H1 (cell line): ENCODE measurements at places on chromosomes 7 and 10. TPM values are rescaled to one million over a fixed set of nuclear protein-coding genes. Genes with fewer than 3 reads are reported as not detected.

GRCh38 chr10:17659365-17659764, 15.4 kb downstream of the STAM start:
- DNase-seq: no peak
- H3K4me3 ChIP-seq: no peak overlapping the region
- H3K4me1 ChIP-seq: no peaks in the 10 kb centered on the region
- H3K27ac ChIP-seq: no peak overlapping the region
- no peaks in the 10 kb centered on the region for H3K27me3 ChIP-seq

DNA sequence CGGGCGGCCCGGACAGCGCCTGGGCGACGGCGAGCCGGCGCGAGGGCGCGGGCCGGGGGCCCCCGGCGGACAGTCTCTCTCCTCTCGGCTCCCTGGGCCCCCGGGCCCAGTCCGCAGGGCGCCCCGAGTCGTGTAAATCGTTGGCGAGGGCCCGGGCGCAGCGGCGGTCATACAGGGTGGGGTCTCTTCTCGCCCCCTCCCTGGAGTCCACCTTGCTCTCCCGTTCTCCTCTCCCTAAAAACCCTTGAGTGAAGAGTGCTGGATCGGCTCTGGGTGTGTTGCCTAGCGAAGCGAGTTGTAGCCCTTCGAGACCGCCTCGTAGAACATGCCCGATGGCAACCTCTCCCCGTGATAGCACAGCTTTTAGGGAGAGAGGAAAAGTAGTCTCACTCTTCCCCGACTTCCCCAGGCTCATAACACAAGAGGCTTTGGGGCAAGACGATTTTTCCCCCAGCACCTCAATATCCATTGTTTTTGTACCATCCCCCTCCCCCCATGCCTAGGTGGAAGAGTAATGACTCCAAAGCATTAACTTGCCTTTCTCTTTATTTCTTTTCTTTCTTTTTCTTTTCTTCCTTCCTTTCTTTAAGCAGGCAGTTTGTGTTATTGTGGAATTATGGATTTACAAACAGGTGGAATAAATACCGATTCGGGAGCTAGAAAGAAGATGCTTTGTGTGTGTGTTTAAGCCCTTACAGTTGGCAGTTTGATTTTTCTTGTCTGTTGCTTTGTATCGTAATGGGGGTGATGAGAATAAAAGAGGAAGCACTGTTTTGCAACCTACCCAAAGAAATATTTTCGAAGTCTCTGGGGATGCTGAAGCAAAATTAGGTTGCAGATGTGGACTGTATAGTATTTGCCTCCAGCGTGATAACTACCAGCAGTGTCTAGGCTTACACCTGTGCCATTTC, 822 bp downstream of the SHOC2 start:
- 0 out of 2 replicates have a peak overlapping the region, but pooled peaks have one; percentile 61 for H3K27ac ChIP-seq
- H3K4me1 ChIP-seq: no peaks in the 10 kb centered on the region; the same call in 1 of the 2 replicates
- peak overlapping the region; percentile 85 for H3K4me3 ChIP-seq
- no peaks in the 10 kb centered on the region for H3K27me3 ChIP-seq
- H3K36me3 ChIP-seq: no peaks in the 10 kb centered on the region
- no peak for DNase-seq

GRCh38 chr10:30553626-30554439, 75.7 kb downstream of the LYZL2 start:
- no peaks in the 10 kb centered on the region for H3K27me3 ChIP-seq
- peak; percentile 55 for DNase-seq
- H3K36me3 ChIP-seq: no peaks in the 10 kb centered on the region
- H3K4me3 ChIP-seq: no peak overlapping the region
- peak overlapping the region; percentile 89 for H3K27ac ChIP-seq

- no peaks in the 10 kb centered on the region for H3K36me3 ChIP-seq
- no peaks in the 10 kb centered on the region for H3K27me3 ChIP-seq
- H3K4me1 ChIP-seq: peaks cover 2% of the 10 kb centered on the region; the same call in 1 of the 2 replicates
- no peak overlapping the region for H3K4me3 ChIP-seq
- H3K27ac ChIP-seq: no peak overlapping the region
- DNase-seq: no peak
Measured at GRCh38 chr10:132281915-132282666, 25.7 kb downstream of the STK32C start.

- H3K27ac ChIP-seq: no peak overlapping the region
- no peak overlapping the region for H3K4me3 ChIP-seq
- H3K27me3 ChIP-seq: peaks cover 20% of the 10 kb centered on the region
- H3K4me1 ChIP-seq: peaks cover 17% of the 10 kb centered on the region
- no peak for DNase-seq
- H3K36me3 ChIP-seq: no peaks in the 10 kb centered on the region
Measured at GRCh38 chr10:48603421-48604038, 1.3 kb downstream of the ARHGAP22 start.

GRCh38 chr7:96747418-96747940, 37.8 kb upstream of the SEM1 start:
- no peak for DNase-seq
- H3K27ac ChIP-seq: no peak overlapping the region
- H3K4me3 ChIP-seq: no peak overlapping the region
- no peaks in the 10 kb centered on the region for H3K36me3 ChIP-seq

- no peaks in the 10 kb centered on the region for H3K27me3 ChIP-seq
- H3K36me3 ChIP-seq: no peaks in the 10 kb centered on the region
- no peak overlapping the region for H3K4me3 ChIP-seq
- H3K27ac ChIP-seq: no peak overlapping the region
Measured at GRCh38 chr10:130396044-130396443, 259.9 kb downstream of the GLRX3 start.

DNA sequence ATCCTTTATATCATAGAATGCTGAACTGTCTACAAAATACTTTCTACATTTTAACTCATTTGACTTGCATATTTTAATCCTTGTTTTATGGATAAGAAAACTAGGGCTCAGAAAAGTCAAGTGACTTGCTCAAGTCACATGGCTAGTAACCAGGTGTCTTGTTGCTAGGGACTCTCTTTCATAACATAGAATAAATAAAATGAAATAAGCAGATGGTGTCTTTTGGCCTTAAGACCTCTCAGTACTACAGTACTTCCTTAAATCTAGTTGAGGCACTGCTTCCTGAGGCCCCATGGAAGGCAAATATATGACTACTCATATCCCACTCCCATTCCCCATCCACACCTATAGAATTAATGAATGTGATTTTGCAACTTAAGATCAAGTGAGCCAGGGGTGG, 87.9 kb downstream of the CDK6 start:
- no peak overlapping the region for H3K4me3 ChIP-seq
- DNase-seq: no peak
- no peaks in the 10 kb centered on the region for H3K27me3 ChIP-seq
- H3K4me1 ChIP-seq: no peaks in the 10 kb centered on the region; the same call in 1 of the 2 replicates
- H3K36me3 ChIP-seq: no peaks in the 10 kb centered on the region

GRCh38 chr10:132946-133898, 2.0 kb upstream of the ZMYND11 start:
- H3K4me3 ChIP-seq: peak overlapping the region; percentile 75
- H3K27me3 ChIP-seq: peaks cover 11% of the 10 kb centered on the region
- H3K4me1 ChIP-seq: no peaks in the 10 kb centered on the region
- H3K27ac ChIP-seq: no peak overlapping the region

- no peaks in the 10 kb centered on the region for H3K27me3 ChIP-seq
- no peak for DNase-seq
- no peak overlapping the region for H3K4me3 ChIP-seq
- H3K36me3 ChIP-seq: no peaks in the 10 kb centered on the region
Measured at GRCh38 chr7:83835424-83835823, 186.5 kb upstream of the SEMA3E start.

GRCh38 chr7:134625550-134625949, 21.1 kb upstream of the BPGM start:
- H3K27me3 ChIP-seq: no peaks in the 10 kb centered on the region
- no peak overlapping the region for H3K27ac ChIP-seq
- H3K4me1 ChIP-seq: no peaks in the 10 kb centered on the region

- no peak overlapping the region for H3K27ac ChIP-seq
- no peak for DNase-seq
- no peak overlapping the region for H3K4me3 ChIP-seq
- no peaks in the 10 kb centered on the region for H3K4me1 ChIP-seq
- peaks cover 4% of the 10 kb centered on the region; the same call in 1 of the 2 replicates for H3K36me3 ChIP-seq
Measured at GRCh38 chr7:138257459-138258196, 181.4 kb downstream of the AKR1D1 start.

DNA sequence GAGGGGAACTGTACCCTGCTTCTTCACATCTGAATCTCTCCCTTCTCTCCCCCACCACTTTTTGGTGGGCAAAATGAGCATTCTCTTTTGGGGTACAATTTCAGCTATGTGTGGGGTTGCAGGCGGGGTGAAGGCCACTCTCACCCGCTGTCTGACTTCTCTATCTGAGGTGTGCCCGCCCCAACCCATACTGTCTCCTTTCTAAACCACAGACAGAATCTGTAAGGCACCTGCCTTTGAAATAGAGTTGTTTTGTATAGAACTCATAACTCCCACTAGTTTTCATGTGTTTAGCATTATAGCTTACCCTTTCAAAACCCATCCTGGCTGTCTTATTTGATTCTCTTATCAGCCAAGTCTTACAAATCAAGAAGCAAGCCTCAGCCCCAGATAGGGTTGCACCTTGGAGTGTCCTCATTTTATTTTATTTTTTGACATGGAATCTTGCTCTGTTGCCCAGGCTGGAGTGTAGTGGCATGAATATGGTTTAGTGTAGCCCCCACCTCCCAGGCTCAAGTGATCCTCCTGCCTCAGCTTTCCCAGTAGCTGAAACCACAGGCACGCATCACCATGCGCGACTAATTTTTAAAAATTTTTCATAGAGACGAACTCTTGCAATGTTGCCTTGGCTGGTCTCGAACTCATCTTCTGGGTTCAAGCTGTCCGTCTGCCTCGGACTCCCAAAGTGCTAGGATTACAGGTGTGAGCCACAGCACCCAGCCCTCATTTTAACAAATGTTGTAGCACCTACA, 11.9 kb downstream of the TSPAN14 start:
- H3K4me3 ChIP-seq: no peak overlapping the region
- H3K27me3 ChIP-seq: peaks cover 6% of the 10 kb centered on the region; the same call in 1 of the 2 replicates
- no peak overlapping the region; the same call in 1 of the 2 replicates for H3K27ac ChIP-seq
- no peak for DNase-seq

Gene GDF10
- total RNA-seq: 0.19 and 0.25 TPM in 2 replicates

Gene NPTX2
- 14.0 and 18.4 TPM in 2 replicates for total RNA-seq

Gene SRPK2
- 47.1 and 51.2 TPM in 2 replicates for total RNA-seq
